ENCODE measurements at places on chromosomes 1 and 21.
A peak's percentile ranks its signal among the peaks of the same experiment; 100 is the strongest.

GRCh38 chr1:109903376-109903930, 7.2 kb upstream of the CSF1 start:
- H3K36me3 ChIP-seq = no peaks in the 10 kb centered on the region
- peaks cover 8% of the 10 kb centered on the region for H3K27me3 ChIP-seq
- peaks cover 15% of the 10 kb centered on the region for H3K4me1 ChIP-seq
- H3K4me3 ChIP-seq = no peak overlapping the region
- H3K27ac ChIP-seq = no peak overlapping the region

DNA sequence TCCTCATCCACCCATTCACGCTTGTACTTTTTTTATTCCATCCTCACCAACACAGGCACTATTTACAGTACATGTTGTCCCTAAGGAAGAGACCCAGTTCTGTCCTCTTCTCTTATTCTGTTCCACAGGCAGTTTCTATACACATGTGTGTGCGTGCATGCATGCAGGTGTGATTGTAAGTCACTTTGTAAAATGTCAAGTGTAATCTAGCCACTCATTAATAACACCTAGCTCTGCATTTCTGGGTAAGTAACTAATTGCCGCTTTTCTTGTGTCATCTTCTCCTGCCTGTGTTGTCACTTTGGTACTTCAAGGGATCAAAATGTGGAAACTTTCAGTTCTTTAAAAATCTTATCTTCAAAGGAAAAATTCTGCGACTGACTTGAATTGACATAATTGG, 377.2 kb downstream of the SEC16B start:
- H3K4me1 ChIP-seq = no peaks in the 10 kb centered on the region
- H3K27ac ChIP-seq = no peak overlapping the region
- no peak overlapping the region for H3K4me3 ChIP-seq
- DNase-seq = no peak
- H3K27me3 ChIP-seq = no peaks in the 10 kb centered on the region

DNA sequence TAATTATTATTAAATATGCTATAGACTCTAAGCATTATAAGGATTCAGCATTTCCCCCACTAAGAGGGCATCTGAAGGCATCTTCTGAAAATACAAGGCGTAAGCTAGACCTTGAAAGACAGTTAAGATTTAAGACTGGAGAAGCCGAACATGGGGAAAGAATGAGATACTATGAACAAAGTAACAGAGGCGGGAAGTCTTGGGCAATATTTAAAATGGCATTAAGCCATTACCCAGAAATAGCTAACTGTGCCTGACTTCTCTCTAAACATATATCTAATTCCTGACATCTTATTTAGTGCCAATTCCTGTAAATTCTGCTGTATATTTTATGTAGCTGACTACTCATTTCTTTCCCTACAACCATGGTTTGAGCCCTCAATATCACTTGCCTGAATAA, 20.9 kb downstream of the DPH5 start:
- H3K36me3 ChIP-seq = peaks cover 30% of the 10 kb centered on the region
- H3K4me1 ChIP-seq = peaks cover 18% of the 10 kb centered on the region
- no peaks in the 10 kb centered on the region for H3K27me3 ChIP-seq
- DNase-seq = no peak
- H3K4me3 ChIP-seq = no peak overlapping the region
- H3K27ac ChIP-seq = no peak overlapping the region

DNA sequence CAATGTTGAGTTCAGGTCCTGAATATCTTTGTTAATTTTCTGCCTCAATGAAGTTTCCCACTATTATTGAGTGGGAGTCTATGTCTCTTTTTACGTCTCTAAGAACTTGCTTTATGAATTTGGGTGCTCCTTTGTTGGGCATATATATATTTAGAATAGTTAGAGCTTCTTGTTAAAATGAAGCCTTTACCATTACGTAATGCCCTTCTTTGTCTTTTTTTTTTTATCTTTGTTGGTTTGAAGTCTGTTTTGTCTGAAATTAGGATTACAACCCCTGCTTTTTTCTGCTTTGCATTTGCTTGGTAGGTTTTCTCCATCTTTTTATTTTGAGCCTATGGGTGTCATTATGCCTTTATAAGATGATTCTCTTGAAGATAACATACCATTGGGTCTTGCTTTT, 10.9 kb downstream of the CLCA4 start:
- H3K4me3 ChIP-seq = no peak overlapping the region
- H3K27me3 ChIP-seq = peaks cover 42% of the 10 kb centered on the region
- DNase-seq = no peak

DNA sequence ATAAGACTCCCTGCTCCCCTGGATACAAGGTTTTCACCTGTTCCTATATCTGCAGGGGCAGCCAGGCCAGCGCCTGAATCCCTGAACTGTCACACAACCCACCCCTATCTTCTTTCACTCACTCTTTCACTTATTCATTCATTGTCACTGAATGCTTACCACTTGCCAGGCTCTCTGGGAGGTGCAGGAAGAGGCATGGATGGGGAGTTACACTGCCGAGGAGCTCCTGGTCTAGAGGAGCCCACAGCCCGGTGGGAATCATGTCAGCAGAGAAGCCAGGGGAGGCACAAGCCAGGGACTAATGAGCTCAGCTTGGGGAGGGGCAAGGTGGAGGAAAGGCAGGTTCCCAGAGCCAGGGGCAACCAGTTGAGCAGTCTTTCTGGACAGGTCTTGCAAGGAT, 155.8 kb downstream of the TRABD2B start:
- no peak overlapping the region for H3K4me3 ChIP-seq
- DNase-seq = peak; percentile 55
- H3K27me3 ChIP-seq = peaks cover 27% of the 10 kb centered on the region
- H3K4me1 ChIP-seq = no peaks in the 10 kb centered on the region

- peaks cover 7% of the 10 kb centered on the region for H3K4me1 ChIP-seq
- DNase-seq = no peak
- H3K4me3 ChIP-seq = no peak overlapping the region
- no peaks in the 10 kb centered on the region for H3K36me3 ChIP-seq
Observed at GRCh38 chr1:3359756-3360440, 94.6 kb upstream of the ARHGEF16 start.

DNA sequence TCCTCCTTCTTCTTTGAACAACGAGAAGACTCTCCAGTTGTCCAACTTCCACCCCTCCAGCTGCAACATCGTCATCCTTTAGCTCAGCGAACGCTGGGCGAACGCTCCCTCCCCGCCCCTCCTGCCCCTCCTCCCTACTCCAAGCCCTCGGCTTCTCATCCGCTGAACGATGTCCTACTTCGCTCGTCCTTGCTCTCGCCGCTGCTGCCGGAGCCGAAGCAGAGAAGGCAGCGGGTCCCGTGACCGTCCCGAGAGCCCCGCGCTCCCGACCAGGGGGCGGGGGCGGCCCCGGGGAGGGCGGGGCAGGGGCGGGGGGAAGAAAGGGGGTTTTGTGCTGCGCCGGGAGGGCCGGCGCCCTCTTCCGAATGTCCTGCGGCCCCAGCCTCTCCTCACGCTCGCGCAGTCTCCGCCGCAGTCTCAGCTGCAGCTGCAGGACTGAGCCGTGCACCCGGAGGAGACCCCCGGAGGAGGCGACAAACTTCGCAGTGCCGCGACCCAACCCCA, at the start of gene BCAN:
Gene BCAN, plus strand, starts transcription at position 357 of the 504 bp plus-strand sequence. CDS start 3,938 bp downstream, outside the sequence.
- H3K27me3 ChIP-seq = peaks cover 69% of the 10 kb centered on the region
- no peaks in the 10 kb centered on the region for H3K36me3 ChIP-seq
- peaks cover 27% of the 10 kb centered on the region for H3K4me1 ChIP-seq
- H3K27ac ChIP-seq = no peak within 1 kb of the TSS
- DNase-seq = no peak
- peak within 1 kb of the TSS; percentile 45 for H3K4me3 ChIP-seq

DNA sequence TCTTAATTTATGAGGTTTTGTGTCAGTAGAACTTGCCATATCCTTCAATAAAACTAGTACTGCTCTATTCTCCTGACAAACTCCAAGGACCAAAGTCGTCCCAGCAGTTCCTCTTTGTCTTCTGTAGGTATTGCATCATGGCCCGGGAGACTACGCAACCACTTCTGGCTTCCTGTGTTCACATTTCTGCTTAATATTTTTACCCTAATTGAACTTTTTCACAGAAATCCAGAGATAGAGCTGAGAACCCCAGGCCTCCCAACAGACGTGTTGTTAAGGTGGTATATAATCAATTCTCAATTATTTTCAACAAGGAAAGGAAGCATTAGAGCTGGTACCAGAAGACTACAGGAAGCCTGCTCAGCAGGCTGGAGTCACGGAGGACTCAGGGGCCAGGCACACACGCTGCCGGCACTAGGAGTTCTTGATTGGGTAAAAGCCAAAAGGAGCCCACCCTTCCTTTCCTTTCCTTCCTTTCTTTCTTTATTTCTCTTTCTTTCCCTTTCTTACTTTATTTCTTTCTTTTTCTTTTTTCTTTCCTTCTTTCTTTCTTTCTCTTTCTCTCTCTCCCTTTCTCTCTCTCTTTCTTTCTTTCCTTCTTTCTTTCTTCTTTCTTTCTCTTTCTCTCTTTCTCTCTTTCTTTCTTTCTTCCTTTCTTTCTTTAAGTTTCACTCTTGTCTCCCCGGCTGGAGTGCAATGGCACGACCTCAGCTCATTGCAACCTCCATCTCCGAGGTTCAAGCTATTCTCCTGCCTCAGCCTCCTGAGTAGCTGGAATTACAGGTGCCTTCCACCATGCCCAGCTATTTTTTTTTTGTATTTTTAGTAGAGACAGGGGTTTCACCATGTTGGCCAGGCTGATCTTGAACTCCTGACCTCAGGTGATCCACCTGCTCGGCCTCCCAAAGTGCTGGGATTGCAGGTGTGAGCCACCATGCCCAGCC, 173.7 kb downstream of the ZBTB18 start:
- H3K27me3 ChIP-seq = peaks cover 18% of the 10 kb centered on the region
- H3K4me1 ChIP-seq = no peaks in the 10 kb centered on the region
- H3K27ac ChIP-seq = no peak overlapping the region
- H3K4me3 ChIP-seq = peak overlapping the region; percentile 18
- no peaks in the 10 kb centered on the region for H3K36me3 ChIP-seq
- DNase-seq = no peak

DNA sequence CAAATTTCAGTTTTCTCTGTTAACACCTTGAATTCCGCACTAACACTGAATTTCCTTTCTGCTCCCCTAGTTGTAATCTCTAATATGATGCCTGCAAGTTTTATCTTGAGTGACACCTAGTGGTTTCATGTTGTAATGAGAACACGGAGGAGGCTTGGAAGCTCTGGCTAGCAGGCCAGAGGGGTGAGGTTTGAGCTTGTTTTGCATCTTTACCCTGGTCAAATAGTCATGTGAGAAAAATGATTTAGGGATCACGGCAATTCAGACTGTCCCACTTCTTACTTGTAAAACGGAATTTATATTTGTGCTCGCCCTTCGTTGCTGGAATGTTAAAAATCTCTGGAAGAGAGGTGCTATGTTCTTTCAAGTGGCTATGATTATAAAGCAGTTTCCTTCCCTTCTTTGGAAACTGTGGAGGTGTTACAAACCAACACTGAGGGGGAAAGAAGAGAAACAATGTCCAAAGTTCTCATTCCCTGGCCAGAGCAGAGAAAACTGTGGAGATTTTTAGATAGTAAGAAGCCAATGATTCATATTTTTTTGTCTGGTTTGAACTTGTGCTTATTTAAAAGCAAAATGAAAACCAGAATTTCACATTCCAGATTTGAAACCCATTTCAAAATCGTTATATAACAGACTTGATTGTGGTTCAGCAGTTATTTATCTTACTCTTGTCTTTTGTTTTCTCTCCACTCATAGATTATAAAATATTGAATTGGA, 5.3 kb upstream of the MROH9 start:
- no peak overlapping the region for H3K4me3 ChIP-seq
- H3K36me3 ChIP-seq = no peaks in the 10 kb centered on the region
- H3K4me1 ChIP-seq = no peaks in the 10 kb centered on the region
- no peak for DNase-seq
- H3K27me3 ChIP-seq = peaks cover 7% of the 10 kb centered on the region

DNA sequence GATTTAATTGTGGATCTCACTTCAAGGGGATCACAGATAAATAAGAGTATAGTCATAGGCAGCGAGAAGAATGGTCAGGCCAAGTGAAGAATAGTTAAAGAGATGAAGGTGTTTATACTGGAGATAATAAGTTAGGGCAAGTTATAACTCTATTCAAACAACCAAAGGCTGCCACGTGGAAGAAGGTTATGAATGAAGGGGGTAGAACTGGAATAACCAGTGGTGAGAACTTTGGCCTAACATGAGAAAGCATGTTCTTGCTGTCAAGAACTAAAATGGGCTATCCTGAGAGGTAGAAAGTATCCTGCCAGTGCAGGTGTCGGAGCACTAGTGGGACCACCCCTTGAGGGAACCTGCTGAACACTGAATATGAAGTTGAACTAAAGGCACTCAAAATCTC, 49.6 kb upstream of the EDEM3 start:
- peaks cover 6% of the 10 kb centered on the region for H3K4me1 ChIP-seq
- no peak overlapping the region for H3K4me3 ChIP-seq
- no peaks in the 10 kb centered on the region for H3K27me3 ChIP-seq

- H3K4me3 ChIP-seq = no peak overlapping the region
- no peaks in the 10 kb centered on the region for H3K36me3 ChIP-seq
- H3K4me1 ChIP-seq = no peaks in the 10 kb centered on the region
Observed at GRCh38 chr21:31498985-31499384, 154.9 kb upstream of the TIAM1 start.

GRCh38 chr1:119472080-119472818, 34.8 kb upstream of the HSD3B1 start:
- no peak overlapping the region for H3K27ac ChIP-seq
- peaks cover 15% of the 10 kb centered on the region for H3K27me3 ChIP-seq
- no peaks in the 10 kb centered on the region for H3K4me1 ChIP-seq
- DNase-seq = no peak
- no peaks in the 10 kb centered on the region for H3K36me3 ChIP-seq

DNA sequence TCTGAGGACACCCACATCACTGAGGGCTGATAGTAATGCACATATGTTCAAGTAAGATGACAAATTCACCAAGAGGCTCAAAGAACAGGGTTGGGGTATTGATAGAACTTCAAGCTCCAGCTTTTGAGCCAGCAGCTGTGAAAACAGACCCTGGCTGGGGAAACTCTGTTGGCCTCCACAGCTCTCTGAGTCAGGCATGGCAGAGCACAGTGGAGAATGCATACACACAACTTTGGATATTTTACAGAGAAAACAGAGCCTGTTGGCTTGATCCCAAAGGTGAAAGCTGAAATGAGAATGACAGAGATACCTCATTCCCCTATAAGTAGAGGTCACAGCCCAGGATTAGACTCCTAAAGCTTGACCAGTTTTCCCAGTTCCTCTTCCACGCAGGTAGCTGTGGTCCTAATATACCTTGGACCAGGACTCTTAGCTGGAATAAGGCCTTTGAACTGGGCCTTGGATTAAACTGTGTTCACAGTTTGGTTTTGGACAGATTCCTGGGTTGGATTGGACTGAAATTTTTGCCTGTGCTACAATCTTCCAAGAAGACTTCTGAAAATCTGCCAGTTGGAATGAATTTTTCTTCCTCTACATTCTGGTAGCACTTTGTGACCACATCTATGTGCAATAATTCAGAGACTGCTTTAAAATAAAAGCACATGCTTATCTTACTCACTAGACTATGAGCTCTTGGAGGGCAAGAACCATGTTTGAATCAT, 101.6 kb upstream of the HMGB4 start:
- H3K4me1 ChIP-seq = no peaks in the 10 kb centered on the region
- no peak overlapping the region for H3K27ac ChIP-seq
- peaks cover 14% of the 10 kb centered on the region for H3K27me3 ChIP-seq
- DNase-seq = no peak

GRCh38 chr1:163094182-163094581, 25.0 kb downstream of the RGS4 start:
- no peak for DNase-seq
- no peaks in the 10 kb centered on the region for H3K36me3 ChIP-seq
- no peak overlapping the region for H3K27ac ChIP-seq
- no peaks in the 10 kb centered on the region for H3K4me1 ChIP-seq
- H3K4me3 ChIP-seq = no peak overlapping the region

- no peak overlapping the region for H3K4me3 ChIP-seq
- DNase-seq = no peak
Observed at GRCh38 chr1:217332431-217333065, 298.3 kb downstream of the GPATCH2 start.
